ENCODE measurements at places on chromosomes 7 and 10.
A peak's percentile ranks its signal among the peaks of the same experiment; 100 is the strongest.

- DNase-seq = peak; percentile 78
Observed at GRCh38 chr10:68665841-68666240, 55.2 kb upstream of the CCAR1 start.

- no peak for DNase-seq
Observed at GRCh38 chr10:48437546-48437945, 131.1 kb downstream of the MAPK8 start.

DNA sequence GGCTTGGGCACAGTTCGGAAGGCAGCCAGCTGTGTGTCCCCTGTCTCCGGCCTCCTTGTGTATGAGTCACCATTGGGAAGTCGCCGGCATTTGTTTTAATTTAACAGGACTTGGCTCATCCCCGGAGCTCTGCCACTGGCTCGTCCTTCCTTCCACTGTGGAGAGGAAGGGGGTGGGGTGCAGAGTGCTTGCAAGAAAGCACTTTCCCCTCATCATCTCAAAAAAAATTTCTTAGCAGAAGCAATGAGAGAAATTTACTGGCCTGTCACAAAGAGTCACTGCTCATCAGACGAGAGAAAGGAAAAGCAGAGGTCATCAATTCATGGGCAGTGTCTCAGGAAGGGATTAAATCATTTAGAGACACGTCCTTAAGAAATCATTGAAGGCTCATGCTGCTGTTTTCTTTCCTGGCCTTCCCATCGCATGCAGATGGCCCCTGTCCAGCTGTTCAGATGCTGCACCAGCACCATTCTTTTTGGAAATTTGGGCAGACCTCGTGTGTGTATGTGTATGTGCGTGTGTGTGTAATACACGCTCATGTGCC, 93.3 kb downstream of the BMS1 start:
- peak; percentile 75 for DNase-seq

DNA sequence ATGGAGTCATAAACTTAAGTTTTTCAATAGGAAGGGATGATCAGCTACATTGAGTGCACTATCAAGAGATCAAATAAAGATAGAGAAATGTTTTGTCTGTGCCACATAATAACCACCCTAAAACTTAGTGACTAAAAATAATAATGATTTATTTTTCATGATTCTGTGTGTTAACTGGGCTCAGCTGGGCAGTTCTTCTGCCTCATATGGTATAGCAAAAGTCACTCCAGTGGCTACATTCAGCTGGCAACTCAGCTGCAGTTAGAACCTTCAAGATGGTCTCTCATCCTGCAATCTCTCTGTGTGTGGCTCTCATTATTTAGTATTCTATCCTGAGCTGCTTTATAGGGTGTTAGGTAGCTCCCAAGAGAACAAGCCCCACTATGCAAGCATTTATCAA, 7.8 kb upstream of the PARP12 start:
- DNase-seq = no peak

DNA sequence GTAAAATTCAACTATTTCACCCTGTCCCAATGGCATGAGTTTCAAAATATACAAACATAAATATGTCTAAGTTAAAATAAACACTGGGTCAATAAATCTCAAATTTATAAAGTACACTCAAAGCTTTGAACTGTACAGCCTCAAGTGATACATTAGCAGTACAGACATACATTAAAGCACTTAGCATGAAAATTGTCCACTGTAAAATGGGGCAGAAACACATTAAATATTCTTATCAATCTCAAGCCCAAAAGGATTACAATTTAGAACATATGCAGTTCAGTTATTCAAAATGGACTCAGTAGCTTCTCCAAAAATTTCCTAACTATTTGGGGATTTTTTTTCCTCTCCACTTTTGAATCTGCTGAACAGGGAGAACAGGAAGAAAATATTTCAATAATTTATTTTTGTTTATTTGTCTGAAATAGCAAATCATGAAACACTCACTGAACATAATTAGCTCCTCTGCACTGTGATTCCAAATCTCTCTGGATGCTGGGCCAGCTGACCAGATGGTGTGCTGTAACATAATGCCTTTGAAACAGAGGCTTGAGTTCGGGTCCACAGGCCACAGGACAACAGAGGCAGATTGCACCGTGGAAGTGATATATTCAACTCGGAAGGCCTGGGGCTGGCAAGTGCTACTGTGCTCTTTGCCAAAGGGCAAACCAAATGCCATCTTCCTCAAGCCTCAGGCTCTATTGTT, 248.9 kb upstream of the LRRN3 start:
- peak; percentile 12 for DNase-seq

DNA sequence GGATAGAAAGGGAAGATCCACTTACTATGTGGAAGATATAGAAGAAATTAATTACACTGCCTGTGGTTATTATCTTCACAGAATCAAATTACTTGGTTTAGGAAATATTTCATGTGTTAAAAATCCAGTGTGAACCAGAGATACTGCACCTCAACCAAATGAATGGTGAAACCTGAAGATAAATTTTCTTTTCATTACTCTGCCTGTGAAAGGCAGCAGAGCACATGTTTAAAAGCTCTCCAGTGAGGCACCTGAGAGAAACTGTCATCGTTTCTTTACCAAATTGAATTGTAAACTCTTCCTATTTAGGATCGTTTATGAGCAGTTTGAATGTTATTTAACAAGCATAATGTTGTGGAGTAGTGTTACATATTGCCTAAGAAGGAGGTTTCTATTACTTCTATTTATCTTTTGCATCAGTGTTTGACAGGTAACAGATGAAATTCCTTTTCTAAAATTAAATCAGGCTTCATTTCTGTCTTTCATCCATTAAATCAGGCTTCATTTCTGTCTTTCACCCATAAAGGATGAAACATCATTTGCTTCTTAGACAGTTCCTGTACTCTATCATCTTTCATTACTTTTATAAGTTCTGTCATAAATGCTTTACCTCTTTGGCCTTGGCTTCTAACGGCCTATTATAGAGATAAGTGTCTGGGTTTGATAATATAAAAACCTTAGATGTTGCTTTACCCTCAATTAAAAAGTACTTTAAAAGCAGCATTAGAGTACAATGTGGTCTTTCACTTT, 266.6 kb downstream of the NXPH1 start:
- DNase-seq = no peak

DNA sequence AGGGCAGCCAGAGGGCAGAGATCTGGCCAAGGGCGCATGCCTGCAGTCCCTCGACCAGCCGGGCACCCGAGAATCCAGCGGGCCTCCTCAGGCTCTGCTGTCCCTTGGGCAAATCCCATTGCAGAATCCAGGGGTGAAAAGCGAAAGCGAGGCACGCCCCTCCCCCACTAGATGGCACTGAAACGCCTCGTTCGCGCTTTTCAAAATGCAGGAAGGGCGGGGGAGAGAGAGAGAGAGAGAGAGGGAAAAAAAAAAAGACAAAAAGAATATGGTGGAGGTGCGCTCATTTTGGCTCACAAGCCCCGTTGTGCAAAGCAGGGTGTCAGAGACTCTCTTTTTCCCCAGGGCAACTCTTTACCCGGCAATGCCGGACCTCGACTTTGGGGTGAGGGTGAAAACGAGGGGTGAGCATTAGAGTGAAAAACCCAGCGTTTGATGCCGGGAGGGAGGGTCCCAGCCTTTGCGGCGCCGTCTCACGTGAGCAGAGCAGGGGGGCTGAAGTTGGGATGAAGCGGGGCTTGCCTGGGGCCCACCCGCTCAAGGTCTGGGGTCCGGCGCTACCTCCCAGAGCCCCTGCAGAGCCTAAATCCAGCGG, 2.5 kb upstream of the TMEM178B start:
- DNase-seq = peak; percentile 14

- DNase-seq = peak; percentile 14
Observed at GRCh38 chr10:99527526-99528493, 4.9 kb upstream of the NKX2-3 start.

DNA sequence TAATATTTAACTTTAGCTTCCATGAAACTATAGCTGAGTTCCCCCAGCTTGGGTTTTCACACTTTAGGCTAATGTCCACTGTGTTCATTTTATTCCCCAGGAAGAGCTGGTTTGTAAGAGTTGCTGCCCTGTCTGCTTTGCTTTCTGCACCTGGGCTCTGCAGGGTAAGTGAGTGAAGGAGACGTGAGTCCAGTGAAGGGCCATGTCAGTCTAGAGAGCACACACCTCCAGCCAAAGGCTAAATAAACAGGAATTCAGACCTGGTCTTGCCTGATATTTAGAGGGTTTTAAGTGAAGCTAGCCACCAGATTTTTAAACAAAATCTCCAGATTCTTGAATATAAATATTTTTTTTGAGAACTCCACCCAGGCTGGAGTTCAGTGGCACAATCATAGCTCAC, 24.5 kb upstream of the FZD1 start:
- DNase-seq = no peak

- DNase-seq = peak; percentile 62
Observed at GRCh38 chr7:46537191-46537905, 616.3 kb upstream of the IGFBP3 start.

DNA sequence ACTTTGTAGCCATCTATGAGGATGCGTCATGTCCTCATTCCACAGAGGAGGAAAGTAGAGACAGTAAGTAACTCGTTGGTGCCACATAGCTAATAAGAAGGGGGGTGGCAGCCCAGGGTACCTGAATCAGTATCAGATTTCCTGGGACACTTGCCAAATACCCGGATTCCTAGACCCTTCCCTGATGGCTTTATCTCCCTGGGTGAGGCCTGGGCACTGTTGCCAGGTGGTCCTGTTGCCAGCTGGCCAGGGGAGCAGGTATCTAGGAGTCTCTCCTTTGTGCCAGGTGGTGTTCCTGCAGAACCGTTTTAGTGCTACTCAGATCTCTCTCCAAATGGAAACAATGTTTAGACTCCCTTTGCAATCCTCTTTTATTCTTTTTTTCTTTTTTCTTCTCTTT, 12.7 kb downstream of the SLC29A3 start:
- no peak for DNase-seq

- DNase-seq = no peak
Observed at GRCh38 chr7:31202801-31203200, 137.7 kb downstream of the NEUROD6 start.

GRCh38 chr10:5941579-5941978, 35.8 kb downstream of the IL15RA start:
- no peak for DNase-seq

DNA sequence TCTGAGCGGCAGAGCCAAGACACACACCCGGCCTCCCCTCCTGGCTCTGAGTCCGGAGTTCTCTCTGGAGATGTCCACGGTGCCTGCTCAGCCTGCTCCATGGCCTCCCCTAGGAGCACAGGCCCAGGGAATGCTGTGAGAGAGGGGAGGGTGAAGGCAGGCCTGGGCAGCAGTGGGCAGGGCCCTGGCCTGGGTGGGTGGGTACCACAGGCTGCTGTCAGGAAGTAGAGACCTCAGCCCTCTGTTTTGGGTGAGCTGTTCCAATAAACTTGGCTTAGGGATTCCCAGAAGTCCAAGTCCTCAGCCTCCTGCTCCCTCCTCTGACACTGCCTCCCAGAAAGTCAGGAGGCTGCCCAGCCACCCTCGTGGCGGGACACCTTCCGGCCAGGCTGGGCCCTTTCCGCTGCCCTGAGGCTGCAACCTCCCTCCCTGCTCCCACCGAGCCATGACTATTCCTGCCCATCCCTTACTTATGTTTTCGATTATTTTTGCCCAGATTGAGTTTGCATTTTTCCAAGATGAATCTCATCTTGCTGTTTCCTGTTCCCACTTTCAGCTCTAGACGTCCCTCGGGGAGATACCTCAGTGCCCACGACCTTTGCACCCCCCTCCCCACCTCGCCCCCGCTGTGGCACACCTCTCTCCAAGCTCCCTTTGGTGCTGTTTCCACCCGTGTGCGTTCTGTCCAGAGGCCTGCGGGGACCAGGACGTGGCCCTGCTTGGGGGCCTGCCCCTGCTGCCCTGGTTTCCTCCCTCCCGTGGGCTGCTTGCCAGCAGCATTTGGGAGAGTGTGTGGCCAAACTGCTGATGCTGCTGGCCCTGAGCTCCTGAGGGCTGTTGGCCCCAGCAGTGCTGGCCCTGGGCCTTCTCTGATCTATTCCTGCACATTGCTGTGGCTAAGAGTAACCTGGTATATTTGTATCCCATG, 5.8 kb upstream of the POLM start:
- DNase-seq = peak; percentile 99

- no peak for DNase-seq
Observed at GRCh38 chr7:137885678-137886077, 38.9 kb upstream of the DGKI start.

GRCh38 chr7:100585511-100586265, at the start of gene LRCH4:
Gene LRCH4, minus strand, starts transcription at chr7:100586129. Its CDS starts 29 bp downstream, at chr7:100586100.
- DNase-seq = no peak

DNA sequence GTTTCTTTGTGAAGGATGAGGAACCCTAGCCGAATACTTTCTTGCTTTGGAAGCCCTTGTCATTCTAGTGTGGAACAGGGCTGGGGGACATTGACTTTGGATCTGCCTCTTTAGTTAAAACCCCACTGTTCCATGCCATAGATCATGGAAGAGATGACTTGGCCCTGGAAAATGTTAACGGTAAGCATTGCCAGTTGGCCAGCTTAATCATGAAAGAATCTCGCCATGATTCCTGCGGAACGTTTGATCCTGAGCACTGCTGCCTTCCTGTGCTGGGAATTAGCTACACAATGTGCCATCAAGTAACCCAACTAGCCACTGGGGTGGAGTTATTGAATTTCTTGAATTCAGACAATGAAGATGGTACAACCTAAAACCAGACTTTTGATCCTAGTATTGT, 177.6 kb upstream of the FZD8 start:
- DNase-seq = no peak

- no peak for DNase-seq
Observed at GRCh38 chr10:22476601-22477321, 131.5 kb downstream of the SPAG6 start.

GRCh38 chr10:123771877-123772644, 105.9 kb downstream of the GPR26 start:
- DNase-seq = no peak

- peak; percentile 35 for DNase-seq
Observed at GRCh38 chr10:22713853-22714478, 412 bp downstream of the PIP4K2A start.

All from EH (cell line).